ENCODE measurements at places on chromosomes 2 and 18. TPM values are rescaled to one million over a fixed set of nuclear protein-coding genes. Genes with fewer than 3 reads are reported as not detected.

TMEM17 gene
- 2.4 TPM for total RNA-seq

RSAD2 gene
- 0.20 TPM for total RNA-seq

ELAC1 gene
- total RNA-seq = 10.6 TPM

STON1 gene
- 6.8 TPM for total RNA-seq

MLPH gene
- 24.6 TPM for total RNA-seq

DYNAP gene
- not detected for total RNA-seq

GRCh38 chr18:36650906-36651305, 177.9 kb downstream of the TPGS2 start:
- DNase-seq = peak; percentile 60

- DNase-seq = peak; percentile 64
These were observed 1.9 kb downstream of the CABLES1 start for GRCh38 chr18:23137097-23137635.

GRCh38 chr2:202718614-202719013, 83.8 kb downstream of the FAM117B start:
- peak; percentile 67 for DNase-seq

DNA sequence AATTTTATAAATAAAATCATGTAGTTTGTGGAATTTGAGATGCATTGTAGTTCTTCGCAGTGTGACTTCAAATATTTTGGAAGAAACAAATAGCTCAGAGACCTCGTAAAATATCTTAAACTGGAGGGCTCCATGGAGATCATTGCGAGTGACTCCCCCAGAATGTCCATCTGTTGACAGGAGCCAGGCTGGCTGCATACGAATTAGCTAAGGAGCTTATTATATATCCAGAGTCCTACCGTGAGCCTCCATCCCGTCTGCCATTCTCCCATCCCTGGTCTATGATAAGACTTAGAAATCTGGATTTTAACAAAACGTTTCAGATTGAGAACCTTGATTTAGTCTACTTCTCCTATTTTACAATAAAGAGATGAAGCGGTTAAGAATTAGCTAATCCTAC, 80.2 kb downstream of the MSH2 start:
- DNase-seq = no peak

DNA sequence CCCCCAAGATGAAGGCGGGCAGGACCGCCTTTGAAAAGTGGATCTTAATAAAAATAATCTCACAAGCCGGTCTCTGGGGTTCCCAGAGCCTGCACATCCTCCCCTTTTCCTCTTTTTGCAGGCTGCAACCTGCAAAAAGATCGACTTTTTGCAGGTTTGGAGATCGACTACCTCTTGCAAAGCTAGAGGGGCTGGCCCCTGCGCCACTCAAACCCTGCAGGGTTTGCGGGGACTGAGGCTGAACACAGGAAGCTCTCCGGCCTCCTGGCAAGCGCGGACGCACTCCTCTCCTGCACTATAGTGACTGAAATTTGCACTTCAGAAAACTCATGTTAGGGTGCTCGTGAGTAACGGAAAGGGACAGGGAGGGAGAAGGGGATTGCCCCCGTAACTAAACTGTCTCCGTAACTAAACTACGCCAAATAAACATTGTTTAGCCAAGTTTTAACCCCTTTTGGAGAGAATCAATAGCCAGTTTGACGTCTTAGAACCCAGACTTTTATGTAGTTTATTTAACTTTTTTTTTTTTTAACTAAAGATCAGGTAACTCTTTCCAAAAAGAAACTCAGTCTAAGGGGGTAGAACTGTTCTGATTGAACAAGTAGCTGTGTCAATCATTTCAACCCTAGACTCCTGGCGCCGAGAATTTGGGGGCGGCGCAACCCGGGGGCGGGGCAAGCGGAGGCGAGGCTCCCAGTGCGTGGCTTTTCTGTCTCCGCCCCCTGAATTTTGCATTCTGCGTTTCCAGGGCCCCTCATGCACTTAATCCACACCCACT, 2.5 kb downstream of the IGFBP5 start:
- DNase-seq = peak; percentile 61

DNA sequence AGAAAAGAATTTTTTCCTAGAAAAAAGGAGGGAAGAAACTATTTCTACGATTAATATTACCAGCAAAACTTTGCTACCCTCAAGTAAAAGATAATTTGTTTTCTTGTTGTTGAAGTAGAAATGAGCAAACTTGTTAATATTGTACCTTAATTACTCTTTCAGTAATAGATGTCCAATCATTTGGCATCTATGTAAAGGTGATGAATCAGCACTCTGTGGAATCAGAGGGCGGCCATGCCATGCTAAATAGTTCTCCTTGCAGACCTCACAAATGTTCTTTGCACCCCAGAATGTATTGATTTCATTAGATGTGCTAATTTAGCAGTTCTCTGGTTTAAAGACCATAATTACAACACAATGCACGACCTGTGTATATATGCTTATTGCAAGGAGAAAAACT, 29.1 kb upstream of the THSD7B start:
- DNase-seq = no peak

GRCh38 chr2:237574467-237574866, 8.1 kb downstream of the PRLH start:
- no peak for DNase-seq

- no peak for DNase-seq
These were observed 51.3 kb upstream of the ACSL3 start for GRCh38 chr2:222809582-222809981.

DNA sequence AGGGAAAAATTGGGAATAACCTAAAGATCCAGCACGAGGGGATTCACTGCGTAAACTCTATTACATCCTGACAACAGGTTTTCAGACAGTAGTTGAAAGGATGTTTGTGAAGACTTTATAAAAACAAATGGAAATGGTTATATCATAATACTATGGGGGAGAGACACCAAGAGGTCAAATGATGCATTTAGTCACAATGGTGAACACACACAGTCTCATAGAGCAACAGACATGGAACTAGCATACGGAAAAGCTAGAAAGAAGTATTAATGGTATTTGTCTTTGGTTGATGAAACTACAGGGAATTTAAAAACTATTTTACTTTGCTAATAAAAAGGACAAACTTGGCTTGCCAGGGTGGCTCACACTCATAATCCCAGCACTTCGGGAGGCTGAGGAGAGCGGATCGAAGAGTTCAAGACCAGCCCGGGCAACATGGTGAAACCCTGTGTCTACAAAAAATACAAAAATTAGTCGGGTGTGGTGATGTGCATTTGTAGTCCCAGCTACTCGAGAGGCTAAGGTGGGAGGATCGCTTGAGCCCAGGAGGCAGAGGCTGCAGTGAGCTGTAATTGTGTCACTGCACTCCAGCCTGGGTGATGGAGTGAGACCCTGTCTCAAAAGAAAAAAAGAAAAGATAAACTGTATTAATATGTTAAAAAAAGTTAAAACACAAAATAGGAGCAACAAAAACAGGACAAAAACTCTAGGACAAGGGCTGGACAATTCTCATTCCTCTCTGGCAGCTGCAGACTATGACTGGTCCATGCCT, 94.8 kb downstream of the MYCN start:
- DNase-seq = no peak

GRCh38 chr2:74694281-74694680, 40.2 kb downstream of the SEMA4F start:
- no peak for DNase-seq

DNA sequence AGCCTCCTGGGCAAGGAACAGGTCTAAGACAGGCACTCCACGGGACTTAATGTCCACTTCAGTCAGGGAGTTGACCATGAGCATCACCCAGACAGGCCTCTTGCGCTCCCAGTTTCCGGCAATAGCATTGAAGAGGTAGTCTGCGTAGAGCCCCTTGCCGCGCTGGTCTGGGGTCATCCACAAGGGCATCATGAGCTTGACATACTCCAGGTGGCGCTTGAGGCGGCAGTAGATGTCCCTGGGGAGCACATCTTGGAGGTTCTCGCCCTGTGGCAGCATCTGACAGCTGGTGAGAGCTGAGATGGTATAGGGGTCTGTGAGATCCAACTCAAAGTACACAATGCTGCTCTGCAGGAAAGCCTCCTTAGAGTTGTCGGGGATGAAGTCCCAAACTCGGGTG, 10.6 kb downstream of the TRABD2A start:
- no peak for DNase-seq

DNA sequence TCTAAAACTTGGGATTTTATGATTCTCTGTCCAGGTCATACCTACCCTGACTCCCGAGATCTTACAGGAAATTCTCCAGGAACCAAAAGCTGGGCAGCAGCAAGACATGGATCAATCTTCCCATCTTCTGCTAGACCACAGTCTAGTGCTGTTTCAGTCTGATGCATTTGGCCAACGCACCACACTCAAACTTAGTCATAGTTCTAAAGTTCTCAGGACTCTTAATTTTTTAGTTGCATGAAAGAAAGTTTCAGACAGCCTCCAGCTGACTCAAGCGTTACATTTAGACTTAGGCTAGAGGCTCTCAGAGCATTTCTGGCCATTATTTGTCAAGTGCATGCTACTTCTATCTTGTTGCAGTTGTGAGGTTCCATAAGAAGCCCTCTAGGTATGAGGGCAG, 230.1 kb upstream of the CCDC150 start:
- no peak for DNase-seq
